ENCODE measurements at places on chromosomes 2 and 18.

DNA sequence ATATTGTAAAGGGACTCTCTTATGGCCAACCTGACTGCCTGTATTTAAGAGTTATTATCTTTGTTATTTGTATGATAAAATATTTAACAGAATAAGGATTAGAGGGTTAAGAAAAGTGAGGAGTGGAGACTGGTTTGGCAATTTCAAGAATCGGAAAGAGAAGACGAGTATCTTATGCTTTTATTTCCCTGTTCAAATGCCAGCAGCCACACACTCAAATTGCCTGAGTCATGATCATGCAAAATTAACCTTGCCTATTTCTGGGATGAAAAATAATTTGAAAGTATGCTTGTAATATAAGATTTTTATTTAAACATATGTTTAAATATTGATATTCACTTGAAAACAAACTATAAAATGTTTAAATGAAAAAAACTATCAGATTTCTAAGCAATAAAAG lies 188.6 kb downstream of the CD226 start:
- DNase-seq: no peak

- DNase-seq: no peak
Measured at GRCh38 chr2:173272849-173273248, 81.8 kb upstream of the CDCA7 start.

- no peak for DNase-seq
Measured at GRCh38 chr18:55830544-55830943, 242.6 kb upstream of the TCF4 start.

DNA sequence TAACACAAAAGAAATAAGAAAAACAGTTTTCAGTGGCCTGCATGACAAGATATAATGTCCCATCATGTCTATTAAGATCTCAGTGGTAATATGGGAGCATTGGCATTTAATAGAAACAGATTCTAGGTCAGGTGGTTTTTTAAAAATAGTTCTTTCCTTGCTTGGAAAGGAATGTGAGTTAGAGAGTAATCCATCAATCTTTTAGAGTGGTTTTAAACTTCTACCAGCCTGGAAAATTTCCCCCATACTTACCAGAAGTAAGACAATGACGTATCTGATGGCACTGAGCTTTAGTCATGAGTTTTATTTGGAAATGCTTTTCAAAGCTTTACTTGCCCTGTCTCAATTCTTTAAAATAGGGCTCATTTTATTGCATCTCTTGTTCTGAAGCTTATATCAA lies 441.7 kb upstream of the SMIM21 start:
- no peak for DNase-seq

GRCh38 chr2:173828189-173829142 lies 136.7 kb downstream of the SP3 start:
- DNase-seq: peak; percentile 36

DNA sequence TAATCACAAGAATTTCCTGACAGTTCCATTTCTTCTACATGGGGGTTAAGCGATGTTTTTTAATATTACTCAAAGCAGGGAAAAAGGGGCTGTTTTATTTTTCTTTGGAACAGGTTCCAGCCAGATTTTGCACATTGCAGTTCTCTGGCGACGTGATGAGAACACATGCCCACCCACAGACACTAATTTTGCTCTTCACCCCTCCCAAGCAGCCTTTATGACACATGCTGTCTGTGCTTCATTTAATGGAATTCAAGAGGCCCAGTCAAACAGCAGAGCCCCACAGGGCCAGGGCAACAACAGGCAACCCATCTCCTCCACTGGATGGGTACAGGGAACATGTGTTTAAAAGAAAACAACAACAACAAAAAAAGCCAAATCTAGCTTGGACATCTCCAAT lies 70.8 kb downstream of the SPRED2 start:
- no peak for DNase-seq

DNA sequence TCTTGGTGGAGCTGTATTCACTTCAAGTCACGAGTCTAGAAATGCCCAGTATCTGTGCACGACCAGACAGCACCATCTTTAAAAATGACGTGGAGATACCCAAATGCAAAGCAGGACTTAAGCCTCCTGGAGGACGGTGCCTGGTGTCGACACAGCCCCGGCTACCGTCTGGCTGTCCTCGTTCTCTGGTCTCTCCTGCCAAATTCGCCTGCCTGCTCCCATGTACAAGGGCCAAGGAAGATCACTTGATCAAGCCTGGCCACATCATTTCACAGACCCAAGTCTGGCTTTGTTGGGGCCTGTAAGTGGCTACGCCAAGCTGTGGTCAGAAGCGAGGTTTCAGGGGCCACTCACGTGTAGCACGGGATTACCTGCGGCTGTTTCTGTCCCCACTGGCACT lies 9.4 kb downstream of the ODC1 start:
- DNase-seq: no peak

- peak; percentile 94 for DNase-seq
Measured at GRCh38 chr18:8615397-8616027, 6.3 kb downstream of the RAB12 start.

GRCh38 chr2:7281231-7282201 lies 364.3 kb downstream of the RNF144A start:
- no peak for DNase-seq

DNA sequence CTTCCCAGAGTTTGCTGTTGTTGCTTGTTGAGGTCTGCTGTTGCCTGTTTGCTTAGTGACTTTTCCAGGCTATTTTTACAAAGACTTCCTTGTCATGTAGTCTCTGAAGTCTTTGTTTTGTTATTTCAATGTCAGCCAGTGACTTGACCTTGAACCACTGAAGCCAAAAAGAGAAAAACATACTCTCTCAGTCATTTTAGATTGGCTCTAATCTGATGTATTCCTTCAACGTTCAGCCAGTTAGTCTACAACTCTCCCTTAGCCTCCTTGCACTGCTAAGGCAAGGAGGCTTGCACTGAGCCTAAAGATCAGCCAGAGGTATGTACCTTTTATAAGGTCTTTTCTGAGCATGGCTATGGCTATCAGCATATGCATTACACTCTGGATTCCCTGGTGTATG lies 27.9 kb downstream of the KIAA1328 start:
- no peak for DNase-seq

DNA sequence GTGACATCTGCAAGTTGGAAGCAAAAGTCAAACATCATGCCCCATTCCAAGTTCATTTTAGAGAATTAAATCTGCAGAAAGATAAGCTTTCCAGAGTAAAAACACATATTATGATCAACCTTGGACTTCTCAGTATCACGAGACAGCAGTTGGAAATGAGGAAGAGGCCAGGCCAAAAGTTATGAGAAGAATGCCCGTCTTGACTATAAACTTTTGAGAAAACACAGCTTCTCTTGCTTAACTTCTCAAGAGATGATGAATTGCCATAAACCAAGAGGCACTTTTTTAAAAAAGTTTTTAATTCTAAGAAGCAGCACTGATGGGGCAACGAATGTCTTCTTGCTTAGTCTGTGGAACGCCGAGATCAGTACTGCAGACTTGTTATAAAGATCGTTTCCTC lies 52.6 kb upstream of the NFU1 start:
- DNase-seq: peak; percentile 19

DNA sequence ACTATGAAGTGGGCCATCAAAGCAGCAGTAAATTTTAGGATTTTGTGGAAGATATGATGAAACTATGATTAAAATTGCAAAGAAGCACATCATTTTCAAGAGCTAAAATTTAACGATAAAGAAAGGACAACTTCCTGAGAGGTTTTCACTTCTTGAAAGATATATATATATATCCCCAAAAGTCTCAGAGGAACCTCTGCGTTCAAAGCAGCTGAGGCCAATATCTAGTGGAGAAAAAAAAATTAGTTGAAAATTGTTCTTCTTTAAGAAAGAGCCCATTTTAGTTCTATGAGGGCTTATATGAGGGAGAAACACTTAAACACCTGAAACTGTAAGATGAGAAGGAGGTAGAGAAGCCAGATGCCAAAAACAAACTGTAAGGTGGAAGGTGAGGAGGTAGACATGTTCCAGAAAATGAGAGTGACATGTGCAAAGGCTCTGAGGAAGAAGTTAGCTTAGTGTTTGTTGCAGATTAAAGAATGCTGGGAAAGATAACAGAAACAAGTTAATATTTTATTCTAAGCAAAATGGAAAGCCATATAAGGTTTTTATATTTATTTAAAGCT lies 72.9 kb upstream of the VRK2 start:
- no peak for DNase-seq

DNA sequence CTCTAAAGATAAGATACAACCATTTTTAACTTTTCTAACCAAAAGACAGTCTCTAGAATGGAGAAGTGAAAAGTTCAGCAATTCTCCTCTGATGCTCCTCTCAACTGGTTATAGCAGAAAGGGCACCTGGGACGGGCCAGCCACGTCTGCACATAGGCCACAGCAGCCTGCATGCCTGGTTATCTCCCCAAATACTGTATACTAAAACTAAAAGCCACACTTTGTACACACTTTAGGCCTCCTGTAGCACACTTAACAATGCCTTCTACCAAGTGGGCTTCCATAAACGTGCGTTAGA lies 179.1 kb downstream of the ANKRD44 start:
- no peak for DNase-seq

GRCh38 chr2:177759443-177759842 lies 313.1 kb downstream of the PDE11A start:
- peak; percentile 24 for DNase-seq

GRCh38 chr18:45658756-45659155 lies 43.5 kb downstream of the SLC14A2 start:
- DNase-seq: peak; percentile 32

DNA sequence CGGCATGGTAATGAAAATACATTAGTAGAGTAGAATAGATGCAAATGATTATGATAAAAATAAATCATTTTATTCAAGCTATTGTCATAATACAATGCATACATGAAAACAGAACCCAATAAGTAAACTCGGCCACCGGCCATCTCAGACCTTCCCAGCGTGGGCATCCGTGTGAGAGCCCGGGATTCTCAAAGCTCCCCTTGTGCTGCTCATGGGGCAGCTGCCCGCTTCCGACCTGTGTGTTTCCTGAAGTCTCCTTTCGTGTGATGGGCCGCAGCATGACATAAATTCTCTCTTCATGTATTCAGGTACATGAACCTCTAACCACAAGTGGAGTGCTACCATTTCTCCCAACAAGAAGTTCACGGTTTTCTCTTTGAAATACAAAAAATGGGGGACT lies 13.5 kb upstream of the CNDP2 start:
- DNase-seq: no peak

DNA sequence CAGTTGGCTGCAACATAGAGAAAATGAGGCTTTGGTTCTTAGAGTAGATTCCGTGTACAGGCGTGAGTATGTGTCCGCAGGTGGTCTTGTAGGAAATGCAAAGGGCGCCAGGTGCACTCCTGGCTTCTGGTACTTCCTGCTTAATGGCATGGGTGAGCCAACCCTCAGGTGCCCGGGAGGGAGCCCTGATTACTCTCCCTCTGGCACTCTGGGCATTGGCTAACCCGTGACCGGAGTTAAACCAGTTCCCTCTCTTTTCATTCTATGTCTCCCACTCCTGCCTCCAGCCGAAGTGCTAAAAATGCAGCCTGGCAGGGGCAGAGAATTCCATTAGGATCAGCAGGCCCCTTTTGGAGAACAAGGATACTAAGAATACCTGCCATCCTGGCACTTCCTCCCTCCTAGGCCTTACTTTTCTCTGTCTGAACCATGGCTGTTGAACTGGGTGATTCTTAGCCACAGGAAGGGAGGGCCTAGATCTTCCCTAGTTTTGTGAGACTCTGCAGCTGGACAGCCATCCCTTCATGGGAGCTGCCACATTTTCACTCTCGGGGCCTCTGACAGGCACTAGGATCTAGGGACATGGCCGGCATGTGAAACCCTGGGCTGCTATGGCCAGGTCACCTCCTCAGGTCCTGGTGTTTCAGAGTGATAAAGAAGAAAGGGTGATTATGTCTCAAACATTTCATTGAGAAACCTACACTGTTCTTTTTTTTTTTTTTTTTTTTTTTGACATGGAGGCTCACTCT lies 6.5 kb downstream of the MERTK start:
- DNase-seq: no peak

DNA sequence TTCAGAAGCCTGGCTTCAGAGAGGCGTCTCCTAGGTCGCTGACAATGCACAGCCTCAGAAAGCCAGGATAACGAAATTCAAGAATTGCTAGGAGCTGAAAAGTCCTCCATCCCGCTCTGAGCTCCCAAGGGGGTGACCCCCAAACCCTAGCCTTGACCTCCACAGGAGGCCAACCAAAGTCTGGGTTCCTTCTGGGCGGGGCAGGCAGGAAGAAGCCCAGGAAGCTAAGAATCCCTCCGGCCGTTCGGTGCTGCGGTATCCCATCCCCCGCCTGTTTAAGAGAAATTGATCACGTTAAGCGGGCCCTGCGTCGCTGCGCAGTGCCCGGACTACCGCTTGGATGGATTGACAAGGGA lies 2.5 kb upstream of the OSR1 start:
- DNase-seq: no peak

GRCh38 chr2:195820867-195821565 lies 164.0 kb downstream of the SLC39A10 start:
- no peak for DNase-seq

Data from adipocyte (in vitro differentiated cells).